Activated CD4-positive, alpha-beta memory T cell treated with anti-CD3 and anti-CD28 coated beads for 36 hours (primary cell): ENCODE measurements at places on chromosomes 5 and 9. TPM values are rescaled to one million over a fixed set of nuclear protein-coding genes. Genes with fewer than 3 reads are reported as not detected.

PLEKHG4B gene
- not detected for total RNA-seq

IL9 gene
- 136 TPM for total RNA-seq

FOXD4L5 gene
- not detected for total RNA-seq

CCDC171 gene
- total RNA-seq = 2.7 TPM

HAVCR1 gene
- 0.40 TPM for total RNA-seq

DPYSL3 gene
- not detected for total RNA-seq

IQGAP2 gene
- 93.0 TPM for total RNA-seq

SOWAHA gene
- not detected for total RNA-seq

ABCA2 gene
- total RNA-seq = 22.9 TPM

GMCL2 gene
- total RNA-seq = not detected

RASGRF2 gene
- 7.6 TPM for total RNA-seq

IL6ST gene
- 64.1 TPM for total RNA-seq

ST8SIA4 gene
- 35.1 TPM for total RNA-seq

COL23A1 gene
- 0.15 TPM for total RNA-seq

NDUFA8 gene
- 53.3 TPM for total RNA-seq

LCN1 gene
- total RNA-seq = not detected

FOXI1 gene
- total RNA-seq = not detected

CEMIP2 gene
- 70.1 TPM for total RNA-seq

SCAI gene
- 10.8 TPM for total RNA-seq

SH2D3C gene
- 34.5 TPM for total RNA-seq

SLC27A6 gene
- not detected for total RNA-seq

NELFB gene
- total RNA-seq = 57.9 TPM

FAM169A gene
- 10.4 TPM for total RNA-seq

KCNN2 gene
- total RNA-seq = not detected

SEMA6A gene
- not detected for total RNA-seq

SPATA31A5 gene
- total RNA-seq = not detected

CATSPER3 gene
- 0.53 TPM for total RNA-seq

CENPH gene
- 80.7 TPM for total RNA-seq

NTNG2 gene
- total RNA-seq = 1.4 TPM

BTNL9 gene
- total RNA-seq = not detected

MEGF10 gene
- total RNA-seq = not detected

TMEM171 gene
- not detected for total RNA-seq

IRGM gene
- total RNA-seq = 0.77 TPM

RGS14 gene
- total RNA-seq = 47.2 TPM

SLC6A19 gene
- not detected for total RNA-seq
